Activated naive CD4-positive, alpha-beta T cell treated with anti-CD3 and anti-CD28 coated beads, Interleukin-2, amount 50 U/mL, for 16 hours (primary cell): ENCODE measurements at places on chromosomes 3 and 15.
A peak's percentile ranks its signal among the peaks of the same experiment; 100 is the strongest.

- DNase-seq = no peak
Measured at GRCh38 chr3:182570946-182571594, 222.2 kb upstream of the ATP11B start.

DNA sequence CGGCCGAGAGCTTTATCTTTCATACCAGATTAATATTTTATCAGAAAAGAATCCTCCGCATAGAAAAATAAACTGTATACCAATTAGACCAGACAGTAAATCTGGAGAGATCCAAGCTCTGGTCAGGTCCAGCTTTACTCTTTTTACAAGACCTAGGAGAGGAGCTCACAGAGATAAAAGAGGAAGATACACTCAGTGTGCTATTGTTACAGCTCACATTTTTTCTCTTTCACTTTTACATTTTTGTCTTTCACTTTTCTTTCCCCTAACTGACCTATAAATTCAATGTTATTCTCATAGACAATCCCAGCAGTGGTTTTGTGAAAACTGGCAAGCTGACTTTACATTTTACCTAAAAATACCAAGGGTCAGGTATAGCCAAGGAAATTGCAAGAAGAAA is 55.8 kb downstream of the GUCA1C start:
- no peak for DNase-seq

GRCh38 chr15:68725736-68726135 is 95.0 kb downstream of the ANP32A start:
- DNase-seq = no peak

DNA sequence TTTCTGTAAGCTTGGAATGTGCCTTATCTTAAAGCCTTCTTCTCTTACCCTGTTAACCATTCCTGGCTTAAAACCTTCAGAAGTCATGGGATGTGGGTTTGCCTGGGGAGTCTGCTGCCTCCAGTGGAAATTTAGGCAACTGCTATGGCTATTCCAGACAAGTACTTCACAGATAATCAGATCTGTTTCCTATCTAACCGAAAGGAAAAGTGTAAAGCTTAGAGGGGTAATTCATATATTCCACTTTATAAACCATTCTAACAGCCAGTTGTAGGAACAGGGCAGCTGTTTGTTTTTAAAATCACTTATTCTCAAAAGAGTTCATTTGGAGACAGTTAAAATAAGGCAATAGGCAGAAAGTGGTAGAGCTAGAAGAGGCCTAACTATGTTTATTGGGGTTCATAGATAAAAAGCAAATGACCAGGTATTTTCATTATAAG is 219.9 kb downstream of the TCF12 start:
- no peak for DNase-seq

GRCh38 chr3:187741403-187742350 is 3.6 kb downstream of the BCL6 start:
- DNase-seq = peak; percentile 79

DNA sequence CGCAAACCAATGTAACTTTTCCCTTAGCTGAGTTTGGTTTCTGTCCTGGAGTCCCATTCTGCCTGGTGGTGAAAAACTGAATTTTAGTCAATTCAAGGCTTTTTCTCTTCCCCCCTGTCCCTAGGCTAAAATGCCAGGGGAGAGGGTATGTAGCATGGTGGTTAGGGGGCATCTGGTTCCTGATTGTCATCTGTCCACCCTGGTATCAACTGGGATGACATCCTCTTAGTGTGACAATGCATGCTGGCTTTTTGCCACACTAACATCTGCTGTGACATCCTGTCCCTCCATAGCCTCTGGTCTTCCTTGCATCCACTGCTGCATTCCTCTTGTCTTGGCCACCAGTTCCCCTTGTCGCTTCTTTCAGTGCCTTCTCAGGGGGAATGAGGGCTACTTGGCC is 73.7 kb downstream of the ABHD5 start:
- no peak for DNase-seq
